ELR (cell line): ENCODE measurements at places on chromosomes 16 and 17.

GRCh38 chr17:3866276-3866675 lies 20.2 kb upstream of the NCBP3 start:
- DNase-seq = no peak

DNA sequence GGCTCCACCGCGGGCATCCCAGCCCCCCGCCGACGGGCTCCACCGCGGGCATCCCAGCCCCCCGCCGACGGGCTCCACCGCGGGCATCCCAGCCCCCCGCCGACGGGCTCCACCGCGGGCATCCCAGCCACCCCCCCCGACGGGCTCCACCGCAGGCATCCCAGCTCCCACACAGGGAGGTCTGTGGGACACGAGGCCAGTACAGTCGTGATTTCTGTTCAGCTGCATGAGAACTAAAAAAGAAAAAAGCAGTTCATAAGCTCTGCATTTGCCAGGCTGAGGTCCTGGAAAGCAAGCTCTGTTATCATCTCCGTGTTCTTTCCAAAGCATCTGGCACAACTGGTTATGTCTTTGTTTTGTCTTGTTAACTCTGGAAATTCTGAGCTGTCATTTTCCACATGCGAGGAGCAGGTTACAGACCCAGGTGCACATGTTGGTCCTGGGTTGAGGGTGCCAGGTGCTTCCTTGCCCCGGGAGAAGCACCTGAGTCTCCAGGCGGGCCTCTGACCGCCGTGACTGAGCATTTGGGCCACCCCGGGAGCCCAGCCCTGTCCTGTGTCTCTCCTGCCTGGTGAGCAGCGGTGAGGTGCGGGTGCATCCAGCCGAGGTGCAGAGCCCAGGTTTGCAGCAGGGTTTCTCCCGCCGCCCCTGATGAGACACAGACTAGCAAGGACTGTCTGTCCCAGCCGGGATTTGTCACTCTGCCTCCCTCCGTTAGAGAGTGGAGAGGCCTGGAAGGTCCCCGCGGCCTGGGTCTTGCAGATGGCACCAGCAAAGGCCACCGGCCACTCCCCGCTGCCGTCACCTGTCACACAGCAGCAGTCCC lies 9.9 kb upstream of the WFIKKN1 start:
- no peak for DNase-seq

DNA sequence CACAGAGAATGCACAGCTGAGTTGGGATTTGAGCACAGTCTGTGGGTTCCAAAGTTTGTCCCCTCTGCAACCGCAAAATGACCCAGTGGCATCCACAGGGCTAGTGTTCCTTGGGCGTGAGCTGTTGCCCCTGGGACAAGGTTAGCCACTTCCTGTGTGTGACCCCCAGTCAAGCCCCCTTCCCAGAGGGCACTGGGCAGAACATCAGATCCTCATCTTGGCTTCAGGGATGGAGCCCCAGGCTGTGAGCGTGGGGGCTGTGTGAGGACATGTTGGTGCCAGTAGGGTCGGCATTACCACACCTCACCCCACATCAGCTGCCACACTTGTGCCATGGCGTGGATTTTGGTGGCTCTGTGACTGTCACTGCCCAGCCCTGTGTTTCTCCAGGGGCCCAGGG lies 55.3 kb downstream of the USP22 start:
- DNase-seq = no peak

- DNase-seq = no peak
These were observed 11.2 kb downstream of the PRAC1 start for GRCh38 chr17:48711128-48711527.

DNA sequence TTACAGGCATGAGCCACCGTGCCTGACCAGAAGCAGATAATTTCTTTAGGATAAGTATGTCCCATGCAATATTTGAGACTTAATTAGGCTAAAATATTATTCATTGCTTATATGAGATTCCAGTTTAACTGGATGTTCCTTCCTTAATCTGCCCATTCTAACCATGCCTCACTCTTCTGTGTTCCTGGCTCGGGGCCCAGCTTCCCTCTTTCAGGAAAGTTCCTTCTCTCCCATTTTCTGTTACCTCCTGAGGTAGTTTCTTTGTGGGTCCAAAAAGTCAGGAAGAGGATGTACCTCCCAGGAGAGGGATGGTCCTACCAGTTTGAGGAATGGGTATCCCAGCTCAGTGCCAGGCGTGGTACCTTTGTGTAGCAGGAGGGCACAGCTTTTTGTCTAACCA lies 23.3 kb downstream of the UNK start:
- DNase-seq = no peak

- no peak for DNase-seq
These were observed 6.4 kb downstream of the KDM6B start for GRCh38 chr17:7840441-7840840.

- DNase-seq = no peak
These were observed 20.6 kb upstream of the ADGRG1 start for GRCh38 chr16:57607676-57608461.

DNA sequence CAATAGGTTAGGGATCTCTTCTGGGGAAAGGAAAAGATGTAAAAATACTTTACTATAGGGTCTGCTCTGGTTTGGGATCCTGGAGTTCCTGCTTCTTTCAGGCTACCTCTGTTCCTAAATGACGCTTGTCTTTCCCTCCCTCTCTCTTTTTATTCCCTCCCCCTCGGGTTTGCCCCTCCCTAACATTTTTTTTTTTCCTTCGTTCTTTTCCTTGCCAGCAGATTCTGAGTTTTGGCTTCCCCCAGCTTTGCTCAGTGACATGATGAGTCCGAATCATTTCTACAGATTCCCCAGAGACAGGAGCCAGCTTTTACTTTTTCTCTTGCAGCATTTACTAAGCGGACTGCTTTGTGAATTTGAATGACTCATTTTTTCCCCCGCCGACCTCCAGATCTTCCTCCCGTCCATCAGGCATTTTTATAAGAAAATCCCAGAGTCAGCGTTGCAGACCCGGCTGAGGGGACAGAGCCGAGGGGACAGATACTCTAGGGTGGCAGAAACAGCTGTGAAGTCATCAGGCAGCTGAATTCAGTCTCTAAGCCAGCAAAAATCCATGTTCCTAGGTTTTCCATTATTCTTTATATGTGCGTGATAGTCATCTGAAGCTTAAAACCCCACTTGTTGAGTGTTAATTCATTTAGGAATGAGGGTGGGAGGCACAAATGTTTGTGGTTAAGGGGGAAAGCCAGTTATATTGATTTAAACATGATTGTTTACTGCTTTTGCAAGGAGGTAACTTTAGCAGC lies at the start of gene TMEM100:
Gene TMEM100 (minus strand): TSS at position 123 of the 746 bp plus-strand sequence. CDS start 1,794 bp downstream, outside the sequence.
- DNase-seq = peak; percentile 56

- no peak for DNase-seq
These were observed 11.7 kb upstream of the GGA2 start for GRCh38 chr16:23521965-23522364.

GRCh38 chr17:54626146-54626703 lies 274.4 kb upstream of the TOM1L1 start:
- no peak for DNase-seq

GRCh38 chr17:51500454-51500853 lies 240.1 kb downstream of the UTP18 start:
- DNase-seq = no peak

DNA sequence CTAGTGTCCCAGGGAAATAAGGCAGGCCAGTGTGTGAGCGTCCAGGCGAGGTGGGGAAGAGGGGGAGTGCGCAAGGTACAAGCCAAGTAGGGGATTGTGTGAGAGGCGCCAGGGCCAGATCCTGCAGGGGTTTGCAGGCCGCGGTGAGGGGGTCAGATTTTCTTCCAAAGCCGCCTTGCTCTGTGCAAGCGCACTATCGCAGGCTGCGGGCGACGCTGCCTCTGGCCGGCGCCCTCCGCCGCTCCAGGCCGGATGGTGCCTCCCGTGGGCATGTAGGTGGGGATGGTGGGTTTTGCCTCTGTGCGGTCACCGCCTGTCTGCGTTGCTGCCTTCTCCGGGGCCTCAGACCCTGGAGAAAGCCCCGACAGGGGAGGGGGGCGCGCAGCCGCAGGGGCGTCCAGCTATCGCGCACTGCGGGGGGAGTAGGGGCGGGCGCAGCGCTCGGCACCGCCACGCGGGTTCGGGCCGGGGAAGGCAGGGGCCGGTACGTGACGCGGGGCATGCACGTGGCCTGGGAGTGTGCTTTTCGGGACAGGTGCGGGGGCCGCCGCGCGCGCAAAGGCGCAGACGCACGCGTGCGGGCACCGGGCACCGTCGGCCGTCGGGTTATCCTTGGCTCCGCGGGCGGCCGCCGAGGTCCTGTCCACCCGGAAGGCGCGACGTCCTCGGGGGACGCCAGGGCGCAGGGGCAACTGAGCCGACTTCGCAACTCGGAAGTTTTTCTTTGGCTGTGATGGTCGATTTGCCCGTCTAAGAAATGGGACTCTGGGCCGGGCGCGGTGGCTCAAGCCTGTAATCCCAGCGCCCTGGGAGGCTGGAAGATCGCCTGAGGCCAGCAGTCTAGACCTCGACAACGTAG lies 1.1 kb upstream of the HAPSTR1 start:
- DNase-seq = no peak

DNA sequence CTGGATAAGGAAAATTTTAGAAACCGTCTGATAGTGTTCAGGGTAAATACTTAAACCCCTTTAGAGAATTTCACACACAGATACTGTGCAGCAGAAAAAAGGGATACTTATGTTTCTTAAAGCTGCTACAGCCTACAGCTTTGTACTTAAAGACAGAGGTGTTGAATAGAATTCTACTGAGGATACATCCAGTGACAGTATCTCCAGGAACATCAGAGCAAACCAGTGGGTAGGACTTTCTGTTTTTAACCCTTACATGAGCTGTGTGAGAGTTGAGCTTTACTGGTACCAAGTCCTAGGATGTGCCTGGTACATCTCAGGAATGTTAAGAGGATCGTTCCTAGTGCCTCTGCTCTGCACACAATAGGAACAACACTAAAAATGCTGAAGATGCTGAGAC lies 191.5 kb downstream of the FTO start:
- no peak for DNase-seq

GRCh38 chr17:62911114-62911513 lies 54.9 kb upstream of the TANC2 start:
- DNase-seq = no peak

GRCh38 chr16:89349947-89350633 lies 132.6 kb downstream of the ZNF778 start:
- no peak for DNase-seq

- DNase-seq = no peak
These were observed 7.0 kb downstream of the PIGQ start for GRCh38 chr16:576823-577201.

- no peak for DNase-seq
These were observed 21.0 kb upstream of the ENDOV start for GRCh38 chr17:80393961-80394360.

GRCh38 chr17:5951912-5952311 lies 118.3 kb upstream of the WSCD1 start:
- DNase-seq = no peak

- no peak for DNase-seq
These were observed 355.0 kb downstream of the KIF2B start for GRCh38 chr17:54177606-54178308.

DNA sequence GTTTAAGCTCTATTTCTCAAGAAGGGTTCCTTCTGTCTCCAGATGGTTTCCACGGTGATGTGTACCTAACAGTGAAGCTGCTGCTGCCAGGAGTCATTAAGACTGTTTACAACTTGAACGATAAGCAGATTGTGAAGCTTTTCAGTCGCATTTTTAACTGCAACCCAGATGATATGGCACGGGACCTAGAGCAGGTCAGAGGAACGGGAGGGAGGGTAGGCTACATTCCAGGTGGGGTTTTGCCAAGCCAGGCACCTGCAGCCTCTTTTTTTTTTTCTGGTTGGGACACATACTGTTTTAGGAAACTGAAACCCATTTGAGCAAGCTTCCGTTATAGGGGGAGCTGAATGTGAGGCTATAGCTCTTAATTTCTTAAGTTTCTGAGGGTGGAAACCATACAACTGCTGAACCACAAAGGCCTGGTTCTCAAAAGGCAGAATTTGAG lies 10.6 kb downstream of the LIG3 start:
- DNase-seq = no peak

DNA sequence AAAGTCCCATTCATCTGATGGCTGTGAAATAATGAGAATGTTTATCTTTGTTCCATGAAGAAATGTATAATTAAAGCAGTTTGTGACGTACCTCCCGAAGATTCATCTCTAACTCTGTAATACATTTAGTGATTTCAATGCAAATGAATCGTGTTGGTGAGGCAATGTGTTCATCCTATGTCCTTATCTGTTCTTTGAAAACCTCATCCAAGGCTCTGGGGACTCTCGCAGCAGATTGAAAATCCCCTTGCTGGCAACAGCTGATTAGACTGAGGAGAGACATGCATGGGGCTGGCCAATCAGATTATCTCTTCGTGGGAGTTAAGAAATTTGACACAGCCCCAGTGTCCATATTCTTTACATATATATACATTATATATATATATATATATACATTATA lies 1095.4 kb upstream of the EEF2KMT start:
- no peak for DNase-seq

- DNase-seq = peak; percentile 48
These were observed 4.4 kb downstream of the SMURF2 start for GRCh38 chr17:64657610-64658125.

DNA sequence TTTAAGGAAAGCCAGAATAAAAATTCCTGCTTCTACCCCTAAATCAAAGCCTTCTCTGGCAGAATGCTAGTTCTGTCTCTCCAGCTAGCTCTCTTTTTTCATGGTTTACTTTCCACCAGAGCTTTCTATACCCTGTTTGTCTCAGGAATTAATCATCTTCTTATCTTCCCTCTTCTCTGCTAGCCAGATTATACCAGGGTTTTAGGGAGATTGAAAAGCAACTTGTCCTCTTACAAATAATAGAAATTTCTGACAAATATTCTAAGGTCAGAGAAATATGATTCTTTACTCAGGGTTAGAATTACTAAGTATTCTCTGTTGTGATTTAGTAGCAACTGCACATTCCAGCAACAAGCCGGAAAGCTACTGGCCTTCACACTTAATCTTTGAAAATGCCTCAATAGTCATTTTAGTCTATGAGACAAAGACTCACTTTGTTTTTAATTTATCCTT lies 166.4 kb downstream of the TANC2 start:
- DNase-seq = no peak

- DNase-seq = peak; percentile 86
These were observed 3.9 kb downstream of the ITGA2B start for GRCh38 chr17:44385287-44386181.

DNA sequence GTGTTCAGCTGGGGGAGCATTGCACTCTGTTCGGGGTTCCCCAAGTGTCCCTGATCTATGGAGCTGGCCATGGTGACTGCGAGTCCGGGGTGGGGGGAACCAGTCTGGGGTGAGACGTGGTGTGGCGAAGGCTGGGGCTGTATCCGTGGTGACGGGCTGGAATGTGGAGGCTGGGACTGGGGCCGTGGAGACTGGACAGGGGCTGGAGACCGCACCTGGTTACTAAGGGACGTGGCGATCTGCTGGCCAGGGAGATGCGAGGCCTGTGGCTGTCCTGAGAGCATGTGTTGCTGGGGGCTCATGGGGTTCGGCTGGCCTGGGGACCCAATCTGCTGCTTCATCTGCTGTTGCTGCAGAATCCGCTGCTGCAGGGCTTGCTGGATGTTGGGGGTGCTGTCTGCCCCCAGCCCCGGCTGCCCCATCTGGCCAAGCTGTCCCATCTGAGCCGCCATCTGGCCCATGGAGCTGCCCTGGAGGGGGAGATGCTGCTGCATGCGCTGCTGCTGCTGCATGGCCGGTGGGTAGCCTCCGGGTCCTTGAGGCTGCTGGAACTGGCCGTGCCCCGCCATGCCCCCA lies 10.6 kb upstream of the TRAP1 start:
- no peak for DNase-seq
